Central memory CD4-positive, alpha-beta T cell (primary cell): ENCODE measurements at places on chromosomes 12 and 14.

DNA sequence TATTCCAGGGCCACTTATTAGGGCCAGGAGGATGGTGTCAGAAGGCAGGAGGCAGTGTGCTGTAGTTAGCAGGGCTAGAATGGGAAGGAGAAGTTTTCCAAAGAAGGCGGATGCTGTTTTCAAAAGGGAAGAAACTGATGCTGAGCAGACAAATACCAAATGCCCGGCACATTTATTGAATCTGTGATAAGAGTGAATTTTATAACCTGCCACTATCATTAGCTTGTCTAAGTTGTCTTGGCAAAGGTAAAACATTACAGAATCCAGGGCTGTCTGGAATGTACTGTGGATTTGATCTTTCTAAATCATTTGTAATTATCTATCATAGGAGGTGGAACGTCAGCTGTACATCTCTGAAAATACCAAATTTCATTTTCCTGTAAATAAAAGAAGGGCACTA, 40.8 kb downstream of the NDUFA12 start:
- no peak for DNase-seq

DNA sequence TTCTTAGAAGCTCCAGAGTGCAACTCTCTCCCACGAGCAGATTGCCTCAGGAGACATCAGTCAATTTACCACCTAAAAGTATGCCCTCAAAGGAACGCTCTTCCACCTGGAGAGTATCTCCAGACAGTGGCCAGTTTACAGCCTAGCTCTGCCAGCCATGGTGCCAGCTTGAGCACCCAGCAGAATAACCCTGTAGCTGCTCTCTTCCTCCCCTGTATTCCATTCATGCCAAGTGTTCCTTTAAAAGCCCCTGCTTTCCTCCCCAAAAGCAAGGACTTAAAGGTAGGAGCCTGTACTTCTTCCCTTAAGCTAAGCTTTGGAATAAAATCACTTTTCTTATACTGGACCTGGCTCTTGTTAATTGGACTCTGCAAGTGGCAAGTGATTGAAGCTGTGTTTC, 245.4 kb upstream of the TMEM132C start:
- DNase-seq: no peak

DNA sequence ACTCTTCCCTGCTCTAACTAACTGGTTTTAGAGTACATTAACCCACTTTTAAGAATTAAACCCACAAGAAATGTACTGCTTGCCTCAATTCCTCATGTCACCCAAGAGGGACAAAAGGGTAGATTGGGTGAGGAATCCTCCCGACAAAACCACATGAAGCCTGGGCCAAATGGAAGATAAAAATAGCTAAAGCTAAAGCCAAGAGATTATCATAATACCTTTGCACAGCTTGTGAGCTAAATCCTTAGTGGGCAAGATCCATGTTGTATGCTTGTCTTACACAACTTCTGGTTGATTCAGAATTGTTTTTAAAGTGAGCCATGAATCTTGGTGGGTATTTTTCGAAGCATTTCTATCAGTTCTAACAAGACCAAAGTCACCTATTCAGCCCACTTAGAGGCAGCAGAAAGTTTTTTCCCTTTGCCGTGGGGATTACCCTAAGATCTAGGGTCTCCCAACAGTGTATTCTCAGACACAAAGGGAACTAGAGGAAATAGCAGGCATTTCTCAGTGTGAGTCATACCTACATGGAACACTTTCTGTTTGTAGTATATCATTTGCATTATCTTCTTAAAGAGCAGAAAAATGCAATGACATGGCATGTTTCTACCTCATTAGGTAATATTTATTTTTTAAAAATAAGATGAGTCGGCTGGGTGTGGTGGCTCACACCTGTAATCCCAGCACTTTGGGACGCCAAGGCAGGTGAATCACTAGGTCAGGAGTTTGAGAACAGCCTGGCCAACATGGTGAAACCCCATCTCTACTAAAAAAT, 616.6 kb downstream of the KCNH5 start:
- no peak for DNase-seq

GRCh38 chr12:32155961-32156529, 49.4 kb downstream of the BICD1 start:
- no peak for DNase-seq

DNA sequence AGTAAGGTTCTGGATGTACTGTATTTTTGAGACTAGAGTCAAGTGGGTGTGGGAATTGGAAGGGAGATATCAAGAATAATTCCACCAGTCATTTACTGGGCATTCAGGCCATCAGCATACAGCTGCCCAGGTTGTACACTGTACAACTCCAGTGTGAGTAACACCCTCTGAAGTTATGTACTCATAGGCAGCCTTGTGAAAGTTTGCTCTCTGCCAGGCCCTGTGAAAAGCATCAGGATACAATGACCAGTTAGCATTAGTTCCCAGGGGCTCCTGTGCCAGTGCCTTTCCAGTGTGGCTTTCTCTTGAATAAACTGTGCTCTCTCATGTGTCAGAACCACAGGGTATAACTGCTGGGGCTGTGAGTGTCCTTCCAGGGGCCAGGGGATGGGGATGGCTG, 89.7 kb downstream of the LGMN start:
- DNase-seq: no peak

- no peak for DNase-seq
These were observed 29.2 kb downstream of the BTBD7 start for GRCh38 chr14:93303659-93304058.

- no peak for DNase-seq
These were observed 200.4 kb downstream of the PTPRO start for GRCh38 chr12:15522574-15523187.

GRCh38 chr12:116980083-116980482, 69.3 kb downstream of the FBXW8 start:
- DNase-seq: no peak

GRCh38 chr12:64669270-64669842, 59.1 kb downstream of the RASSF3 start:
- peak; percentile 87 for DNase-seq

- no peak for DNase-seq
These were observed 141.9 kb downstream of the C12orf42 start for GRCh38 chr12:103353913-103354312.

- DNase-seq: no peak
These were observed 50.0 kb downstream of the SLC38A4 start for GRCh38 chr12:46775796-46776195.

DNA sequence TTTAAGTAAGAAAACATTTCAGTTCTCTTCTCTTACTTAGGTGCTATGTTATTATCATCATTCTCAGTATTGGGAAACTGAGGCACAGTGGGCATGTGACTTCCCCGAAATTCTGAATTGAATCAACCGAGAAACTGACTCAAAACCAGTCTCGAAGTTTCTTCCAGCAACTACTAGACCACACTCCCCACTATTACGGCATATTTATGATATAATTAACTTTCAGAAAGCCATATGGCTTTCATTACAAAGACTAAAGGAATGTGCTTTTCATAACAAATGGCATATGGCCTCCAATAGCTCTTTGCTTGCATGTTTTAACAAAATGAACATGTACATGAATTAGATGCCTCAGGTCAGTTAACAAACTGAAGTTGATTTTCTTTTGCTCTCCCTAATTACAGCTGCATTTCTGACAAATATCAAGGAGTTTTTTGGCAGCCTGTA, 182.9 kb upstream of the SLC38A2 start:
- DNase-seq: no peak

GRCh38 chr14:31084385-31084784, 58.2 kb upstream of the STRN3 start:
- no peak for DNase-seq

DNA sequence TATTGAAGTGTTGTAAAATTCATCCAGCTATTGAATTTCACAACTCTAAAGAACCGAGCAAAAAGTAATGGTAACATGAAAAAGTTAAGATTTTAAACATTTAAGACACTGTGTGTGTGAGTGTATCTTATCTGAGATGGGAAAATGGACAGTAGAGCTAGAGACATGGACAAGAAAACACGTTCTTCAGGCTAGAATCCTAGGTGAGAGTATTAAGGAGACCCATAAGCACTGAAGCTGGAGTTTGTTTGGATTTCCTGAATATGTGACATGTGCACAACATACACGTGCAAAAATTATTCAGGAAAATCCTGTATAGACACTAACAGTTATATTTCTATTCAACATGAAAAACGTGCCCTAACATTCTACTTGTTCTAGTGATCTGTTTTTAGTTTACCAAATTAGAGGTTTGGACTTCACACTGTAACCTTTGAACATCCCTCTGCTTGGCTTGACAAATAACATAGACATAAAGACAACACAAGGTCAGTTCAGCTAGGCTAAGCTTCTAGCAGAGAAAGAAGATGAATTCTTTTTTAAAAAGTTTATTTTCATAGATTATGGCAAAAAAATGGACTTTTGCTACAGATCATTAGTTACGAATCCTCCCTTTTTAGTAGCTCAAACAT, 31.3 kb downstream of the LMNTD1 start:
- no peak for DNase-seq

- DNase-seq: no peak
These were observed 625 bp downstream of the ANGEL1 start for GRCh38 chr14:76812093-76812421.

DNA sequence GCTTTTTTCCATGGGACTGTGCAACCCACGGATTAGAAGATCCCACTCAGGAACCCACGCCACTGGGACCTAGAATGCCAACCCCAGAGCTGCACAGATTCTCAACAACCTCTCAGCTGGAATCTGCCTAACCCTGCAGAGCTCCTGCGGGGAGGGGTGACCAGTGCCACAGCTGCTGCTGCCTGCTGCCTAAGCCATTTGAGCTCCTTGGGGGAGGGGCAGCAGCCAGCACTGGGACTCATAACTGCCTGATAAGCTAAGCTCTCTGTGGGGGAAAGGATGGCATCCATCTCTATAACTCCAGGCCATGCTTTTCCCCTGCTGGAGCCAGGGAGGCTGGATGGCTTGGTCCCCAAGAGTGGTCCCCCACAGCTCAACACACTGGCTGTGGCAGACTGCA, 182.8 kb downstream of the SLC5A8 start:
- no peak for DNase-seq

DNA sequence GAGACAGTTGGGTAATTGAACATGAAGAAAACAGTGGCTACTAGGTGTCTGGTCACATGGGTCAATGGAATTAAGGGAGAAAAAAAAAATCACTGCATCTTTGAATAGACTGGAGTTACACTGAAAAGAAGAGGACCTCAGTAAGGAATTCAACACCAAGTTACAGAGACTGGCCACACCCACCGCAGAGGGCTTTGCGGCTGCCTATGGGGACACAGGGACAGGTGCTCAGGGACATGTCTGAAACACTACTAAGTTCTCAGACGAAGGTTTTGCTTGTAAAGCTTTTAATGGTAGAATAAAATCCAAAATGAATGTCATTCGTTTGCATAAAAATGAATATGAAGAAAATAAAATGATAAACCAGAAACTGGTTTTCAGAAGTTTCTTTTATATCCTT, 93.8 kb downstream of the STXBP6 start:
- DNase-seq: no peak

- no peak for DNase-seq
These were observed 22.7 kb upstream of the PNMA1 start for GRCh38 chr14:73736842-73737241.

DNA sequence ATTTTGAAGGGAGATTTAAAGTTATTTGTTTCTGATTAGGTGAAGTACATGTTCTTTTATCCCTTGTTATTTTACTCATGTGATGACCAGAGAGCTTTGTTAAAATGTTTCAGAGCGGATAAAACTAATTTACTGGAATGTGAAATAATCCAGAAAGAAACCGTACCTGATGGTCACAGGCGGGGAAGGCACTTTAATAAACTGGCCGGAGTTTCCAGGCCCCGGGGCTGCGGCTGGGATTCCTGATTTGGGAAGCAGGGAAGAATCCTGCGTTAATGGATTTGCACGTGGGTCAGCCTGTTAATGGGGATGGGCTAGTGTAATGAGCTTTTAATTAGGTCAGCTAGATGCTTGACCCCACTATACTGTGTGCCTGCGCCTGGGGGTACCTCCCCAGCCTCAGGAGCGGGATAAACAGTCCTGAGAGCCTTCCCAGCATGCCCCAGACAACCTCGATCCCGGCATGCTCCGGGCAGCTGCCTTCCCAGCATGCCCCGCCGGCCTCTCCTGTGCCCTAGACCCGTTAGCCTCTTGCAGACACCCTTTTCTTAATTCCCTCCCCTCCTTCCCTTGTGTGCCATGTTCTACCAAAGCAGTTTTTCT, 208.6 kb upstream of the CDKN3 start:
- no peak for DNase-seq

DNA sequence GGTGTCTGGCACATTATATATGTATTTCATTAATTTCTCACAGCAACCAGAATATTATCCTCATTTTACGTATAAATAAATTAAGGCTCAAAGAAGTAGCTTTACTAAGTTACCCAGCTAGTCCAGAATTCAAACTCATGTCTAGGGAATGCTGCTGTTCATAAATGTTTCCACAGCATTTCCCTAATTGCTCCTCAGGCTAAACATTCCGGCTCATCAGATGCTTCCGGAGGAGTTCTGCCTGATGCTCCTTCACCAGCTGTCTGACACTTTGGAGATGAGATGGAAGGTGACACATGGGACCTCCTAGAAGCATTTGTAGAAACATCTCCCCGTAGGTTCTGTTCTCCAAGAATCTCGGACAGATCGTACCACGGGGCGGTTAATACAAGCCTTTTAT, 12.1 kb downstream of the KRT85 start:
- no peak for DNase-seq

DNA sequence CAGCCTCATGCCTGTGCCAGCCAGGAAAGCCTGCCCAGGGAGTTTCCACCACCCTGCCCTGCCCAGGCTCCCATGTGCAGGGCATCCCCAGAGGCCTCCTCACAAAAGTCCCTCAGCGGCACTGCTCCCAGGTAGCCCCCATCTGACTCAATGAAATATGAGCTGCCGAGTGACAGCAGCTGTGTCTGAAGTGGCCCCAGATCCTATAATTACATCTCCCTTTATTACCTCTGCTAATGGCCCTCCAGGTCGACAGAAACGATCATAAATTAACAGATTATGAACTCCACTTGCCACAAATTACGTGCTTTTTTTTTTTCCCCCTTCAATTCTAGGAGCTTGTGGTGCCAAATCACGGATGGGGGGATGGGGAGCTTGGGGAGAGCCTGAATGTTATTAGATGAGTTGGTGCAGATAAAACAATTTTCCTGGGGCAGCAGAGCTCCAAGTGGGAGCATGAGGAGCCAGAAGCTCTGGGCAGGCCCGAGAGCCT, 110.4 kb downstream of the ESRRB start:
- DNase-seq: no peak

- DNase-seq: no peak
These were observed 40.2 kb downstream of the RTN1 start for GRCh38 chr14:59830338-59830734.
